ENCODE measurements at places on chromosomes 16 and 17.

- no peak for DNase-seq
Observed at GRCh38 chr16:22260490-22260889, 36.7 kb upstream of the POLR3E start.

DNA sequence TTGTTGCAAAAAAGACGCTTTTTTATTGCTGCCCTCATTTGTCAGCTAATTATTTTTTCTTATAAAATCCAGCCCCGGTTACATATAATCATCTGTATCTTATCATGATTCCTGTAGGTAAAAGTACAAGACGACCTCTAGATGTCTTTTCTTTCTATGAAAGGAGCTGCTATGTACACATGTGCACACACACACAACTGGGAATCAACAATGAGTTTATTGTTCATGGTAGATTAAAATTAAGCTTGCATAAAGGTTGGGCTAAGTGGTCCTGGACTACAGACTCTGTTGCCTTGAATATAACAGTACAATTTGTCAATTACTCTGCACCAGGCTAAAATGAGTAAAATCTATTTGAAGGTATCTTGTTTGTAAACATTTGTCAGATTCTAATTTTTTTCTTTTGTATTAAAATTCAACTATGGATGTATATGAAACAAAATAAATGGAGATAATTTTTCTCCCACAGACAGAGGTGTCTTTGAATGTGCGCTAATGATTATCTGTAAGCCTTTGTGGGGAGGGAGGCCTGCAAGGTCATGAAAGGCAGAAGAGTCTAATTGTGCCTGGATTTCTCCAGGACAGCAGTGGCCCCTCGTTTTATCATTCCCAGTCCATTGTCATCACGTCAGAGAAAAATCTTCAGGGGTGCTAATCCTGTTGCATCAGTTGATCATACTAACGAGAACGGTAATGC is 13.4 kb downstream of the C17orf58 start:
- DNase-seq = no peak

GRCh38 chr17:18033442-18034099 is 5.4 kb downstream of the ATPAF2 start:
- peak; percentile 75 for DNase-seq

DNA sequence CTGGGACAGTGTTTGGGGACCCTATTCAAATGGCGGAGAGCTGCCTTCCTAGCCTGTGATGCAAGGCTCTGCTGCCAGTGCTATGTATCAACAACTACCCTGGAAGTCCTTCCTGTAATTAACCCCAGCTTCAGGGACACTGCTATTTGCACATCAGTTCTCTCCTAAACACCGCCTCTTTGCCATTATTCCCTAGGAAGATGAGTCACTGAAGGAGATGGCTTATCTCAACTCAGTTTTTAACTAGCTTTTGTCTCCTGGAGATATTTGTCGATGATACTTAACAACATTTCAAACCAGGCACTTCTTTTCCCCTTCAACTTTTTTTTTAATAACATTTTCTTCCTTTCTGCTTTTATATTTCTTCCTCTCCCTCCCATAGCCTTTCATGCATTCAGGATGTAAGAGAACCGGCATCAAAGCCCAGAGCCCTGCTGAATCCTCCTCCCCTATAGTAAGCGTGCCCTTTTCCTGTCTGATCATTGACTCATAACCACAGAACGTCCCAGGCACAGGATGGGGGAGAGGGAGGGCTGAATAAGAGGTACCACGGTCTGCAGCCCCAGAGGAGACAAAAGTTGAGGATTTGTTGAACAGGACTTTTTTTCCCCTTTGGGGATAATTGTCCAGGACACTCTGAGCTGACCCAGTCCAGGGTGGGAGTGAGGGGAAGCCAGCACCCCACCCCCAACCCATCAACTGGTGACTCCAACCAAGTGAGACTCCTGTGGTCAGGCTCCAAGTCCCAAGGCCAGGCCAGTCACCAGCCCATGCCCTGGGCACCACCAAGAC is 387.8 kb upstream of the SALL1 start:
- DNase-seq = peak; percentile 51

GRCh38 chr17:74267579-74267978 is 6.5 kb upstream of the DNAI2 start:
- DNase-seq = no peak

GRCh38 chr17:64058621-64059020 is 38.2 kb upstream of the ICAM2 start:
- DNase-seq = no peak

- DNase-seq = peak; percentile 22
Observed at GRCh38 chr16:57795431-57795878, 6.8 kb downstream of the KIFC3 start.

DNA sequence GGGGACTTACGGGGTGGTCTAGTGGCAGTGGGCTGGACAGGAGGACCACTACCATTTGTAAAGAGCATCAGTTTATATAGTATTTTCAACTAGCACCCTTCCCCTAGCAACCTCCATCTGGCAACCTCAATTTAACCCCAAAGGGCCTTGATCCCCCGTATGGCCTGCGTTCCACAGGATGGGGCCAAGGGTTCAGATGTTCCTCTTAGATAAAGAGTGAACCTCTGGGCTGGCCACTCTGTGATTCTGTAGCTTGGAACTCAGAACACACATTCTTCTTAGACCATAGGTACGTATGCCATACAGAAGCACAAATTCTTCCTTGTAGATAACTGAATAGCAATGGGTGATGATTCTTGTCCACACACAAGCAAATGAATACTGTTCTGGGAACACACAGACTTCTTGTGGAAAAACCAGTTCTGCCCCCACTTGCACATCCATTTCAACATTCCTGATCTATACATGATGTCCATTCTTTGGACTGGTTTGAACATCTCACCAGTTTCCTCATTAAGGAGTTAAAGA is 1.9 kb upstream of the GGA2 start:
- no peak for DNase-seq

GRCh38 chr16:48156790-48157209 is 1.0 kb upstream of the ABCC12 start:
- DNase-seq = no peak

DNA sequence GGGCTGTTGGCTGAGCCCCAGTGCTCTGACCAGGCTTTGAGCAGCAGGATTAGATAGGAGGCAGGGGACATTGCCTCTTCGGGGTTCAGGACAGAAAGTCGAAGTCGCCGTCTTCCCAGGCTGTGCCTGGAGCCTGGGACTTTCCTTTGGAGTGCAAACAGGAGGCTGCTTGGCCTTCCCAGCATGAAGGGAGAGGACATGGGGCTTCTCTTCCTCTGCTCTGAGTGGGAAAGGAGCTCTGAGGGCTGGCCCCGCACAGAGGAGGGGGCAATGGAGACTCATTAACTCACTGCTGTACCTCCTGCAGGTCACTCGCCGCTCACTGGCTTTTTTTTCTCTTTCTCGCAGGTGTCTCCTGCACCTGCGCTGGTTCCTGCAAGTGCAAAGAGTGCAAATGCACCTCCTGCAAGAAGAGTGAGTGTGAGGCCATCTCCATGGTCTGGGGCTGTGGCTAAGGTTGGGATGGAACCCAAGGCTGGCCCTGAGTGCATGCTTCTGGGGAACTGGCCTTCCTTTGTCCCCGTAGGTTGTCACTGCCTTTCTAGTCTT is 642 bp downstream of the MT1F start:
- no peak for DNase-seq

DNA sequence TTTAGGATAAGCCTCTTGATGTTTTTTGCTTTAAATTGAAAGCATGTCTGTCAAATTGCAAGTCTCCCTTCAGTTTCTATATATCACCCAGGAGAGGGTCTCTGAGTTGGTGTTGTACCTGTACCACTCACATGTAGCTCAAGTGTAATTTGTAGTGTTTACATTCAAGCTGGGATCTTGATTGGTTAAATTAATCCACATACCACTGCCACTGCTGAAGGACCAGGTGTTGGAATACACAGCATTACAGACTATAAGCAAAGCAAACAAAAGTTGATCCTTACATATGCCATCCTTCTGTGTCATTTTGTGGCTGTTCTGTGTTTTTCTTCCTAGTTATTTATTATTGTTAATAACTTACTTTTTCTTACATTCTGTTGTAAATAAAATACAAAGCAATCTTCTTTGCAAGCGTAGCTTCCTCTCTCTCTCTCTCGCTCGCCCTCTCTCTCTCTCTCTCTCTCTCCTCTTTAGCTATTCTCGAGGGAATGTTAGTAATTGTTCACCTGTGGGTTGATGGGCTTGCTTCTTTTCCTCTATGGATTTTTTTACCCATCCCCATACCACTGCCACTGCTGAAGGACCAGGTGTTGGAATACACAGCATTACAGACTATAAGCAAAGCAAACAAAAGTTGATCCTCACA is 20.8 kb upstream of the NOL11 start:
- no peak for DNase-seq

DNA sequence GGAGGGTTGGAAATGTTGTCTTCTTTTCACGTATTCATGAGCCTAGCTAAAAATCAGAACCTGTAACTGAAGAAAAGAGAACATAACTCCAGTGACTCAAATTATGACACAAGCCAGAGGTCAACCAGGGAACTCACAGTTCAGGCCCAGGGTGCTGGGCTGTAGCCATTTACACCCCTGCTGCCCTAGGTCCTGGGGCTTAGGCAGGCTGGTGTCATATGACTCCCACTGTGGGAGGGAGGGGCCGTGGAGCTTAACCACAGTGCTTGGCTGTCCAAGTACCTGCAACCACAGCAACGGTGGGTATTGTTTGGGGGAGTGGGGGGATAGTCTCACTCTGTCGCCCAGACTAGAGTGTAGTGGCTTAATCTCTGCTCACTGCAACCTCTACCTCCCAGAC is 71.1 kb upstream of the AMZ2 start:
- no peak for DNase-seq

- no peak for DNase-seq
Observed at GRCh38 chr17:36610474-36610873, 9.1 kb downstream of the MRM1 start.

DNA sequence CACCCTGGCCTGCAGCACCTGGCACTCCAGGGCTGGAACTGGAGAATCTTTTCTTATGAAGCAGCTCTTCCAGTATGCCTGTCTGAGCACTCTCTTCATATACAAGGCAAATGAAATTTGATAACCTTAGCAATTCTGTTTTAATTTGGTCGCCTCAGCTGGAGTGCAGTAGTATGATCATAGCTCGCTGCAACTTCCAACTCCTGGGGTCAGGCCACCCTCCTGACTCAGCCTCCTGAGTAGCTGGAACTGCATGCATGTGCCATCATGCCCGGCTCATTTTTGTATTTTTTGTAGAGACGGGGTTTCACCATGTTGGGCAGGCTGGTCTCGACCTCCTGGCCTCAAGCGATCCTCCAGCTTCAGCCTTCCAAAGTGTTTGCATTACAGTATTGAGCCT is 140.8 kb upstream of the CHMP6 start:
- DNase-seq = no peak

DNA sequence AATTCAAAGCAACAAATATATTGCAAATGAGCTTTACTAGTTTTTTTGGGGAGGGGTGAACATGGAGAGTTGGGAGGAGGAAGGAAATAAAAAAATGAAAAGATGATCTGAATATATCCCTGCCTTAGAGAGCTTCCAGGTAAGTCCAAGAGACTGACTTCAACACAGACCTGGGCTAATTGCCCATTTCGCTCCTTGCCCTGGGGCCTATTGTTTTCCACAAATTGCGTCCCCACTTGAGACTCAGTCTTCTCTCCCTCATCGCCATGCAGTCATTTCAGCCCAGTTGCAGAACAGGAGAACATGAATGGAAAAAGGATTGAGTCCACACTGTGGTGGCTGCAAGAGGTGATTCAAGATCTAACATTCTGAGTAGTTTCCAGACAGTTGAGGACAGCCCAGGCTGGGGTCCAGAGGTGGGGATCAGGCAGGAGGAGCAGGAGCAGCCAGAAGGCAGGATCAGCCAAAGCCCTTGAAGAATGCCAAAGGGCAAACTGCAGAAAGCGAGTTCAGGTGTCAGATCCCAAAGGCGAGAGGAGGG is 21.6 kb upstream of the TOB1 start:
- no peak for DNase-seq

DNA sequence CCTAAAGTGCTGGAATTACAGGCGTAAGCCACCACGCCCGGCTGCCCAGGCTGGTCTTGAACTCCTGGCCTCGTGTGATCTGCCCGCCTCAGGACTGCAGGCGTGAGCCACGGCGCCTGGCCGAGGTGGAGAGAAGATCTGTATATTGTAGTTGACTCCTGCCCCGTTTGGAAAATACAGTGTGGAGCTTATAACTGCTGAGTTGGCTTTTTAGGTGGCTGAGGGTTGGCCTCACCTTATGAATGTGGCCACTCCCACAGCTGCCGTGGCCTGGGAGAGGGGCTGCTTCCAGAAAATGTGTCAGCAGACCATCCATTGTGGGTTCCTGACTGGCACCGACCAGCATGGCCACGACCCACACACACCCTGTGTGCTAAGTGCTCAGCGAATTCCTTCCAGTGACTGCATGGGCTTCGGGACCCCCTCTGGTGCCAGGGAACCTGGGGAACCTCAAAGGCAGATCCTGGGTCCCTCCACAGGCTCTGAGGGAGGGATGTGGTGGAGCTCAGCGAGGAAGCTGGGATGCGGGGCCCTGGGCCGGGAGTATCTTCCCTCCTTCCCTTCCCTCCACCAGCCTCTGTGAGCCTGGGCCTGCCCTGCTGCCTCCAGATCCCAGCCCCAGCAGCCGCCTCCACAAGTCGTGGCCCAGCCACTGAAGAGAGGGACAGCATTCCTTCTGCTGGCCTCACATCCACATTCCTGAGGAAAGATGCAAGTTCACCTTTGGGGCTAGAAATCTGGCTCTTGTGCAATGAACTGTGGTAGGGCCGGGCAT is 10.9 kb upstream of the RAB11FIP3 start:
- DNase-seq = no peak

- DNase-seq = no peak
Observed at GRCh38 chr17:49443862-49444261, 29.2 kb upstream of the PHB1 start.

DNA sequence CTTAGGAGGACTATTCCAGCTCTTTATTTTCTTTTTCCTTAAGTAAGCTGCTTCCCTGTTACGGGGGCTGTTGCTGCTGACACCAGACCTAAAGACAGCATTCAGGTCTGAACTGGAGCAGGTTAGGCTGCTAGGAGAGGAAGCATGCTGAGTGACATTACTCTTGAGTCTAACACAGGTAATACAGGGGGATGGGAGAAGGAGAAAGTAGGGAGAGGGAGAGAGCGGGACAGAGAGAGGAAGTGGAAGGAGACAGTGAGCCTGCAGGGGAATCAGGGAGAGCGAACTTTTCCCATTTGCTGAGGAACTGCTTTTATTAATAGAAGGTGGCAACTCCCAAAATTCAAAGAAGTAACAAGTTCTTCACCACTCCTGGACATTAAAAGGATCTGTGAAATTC is 130.9 kb downstream of the PARN start:
- DNase-seq = no peak

Measured in NCI-H2227 treated with DMSO at 0.1 percent for 48 hours (cell line).